ENCODE measurements at places on chromosomes 6 and 20.

GRCh38 chr6:52550870-52551269 is 26.0 kb downstream of the TRAM2 start:
- DNase-seq = no peak

DNA sequence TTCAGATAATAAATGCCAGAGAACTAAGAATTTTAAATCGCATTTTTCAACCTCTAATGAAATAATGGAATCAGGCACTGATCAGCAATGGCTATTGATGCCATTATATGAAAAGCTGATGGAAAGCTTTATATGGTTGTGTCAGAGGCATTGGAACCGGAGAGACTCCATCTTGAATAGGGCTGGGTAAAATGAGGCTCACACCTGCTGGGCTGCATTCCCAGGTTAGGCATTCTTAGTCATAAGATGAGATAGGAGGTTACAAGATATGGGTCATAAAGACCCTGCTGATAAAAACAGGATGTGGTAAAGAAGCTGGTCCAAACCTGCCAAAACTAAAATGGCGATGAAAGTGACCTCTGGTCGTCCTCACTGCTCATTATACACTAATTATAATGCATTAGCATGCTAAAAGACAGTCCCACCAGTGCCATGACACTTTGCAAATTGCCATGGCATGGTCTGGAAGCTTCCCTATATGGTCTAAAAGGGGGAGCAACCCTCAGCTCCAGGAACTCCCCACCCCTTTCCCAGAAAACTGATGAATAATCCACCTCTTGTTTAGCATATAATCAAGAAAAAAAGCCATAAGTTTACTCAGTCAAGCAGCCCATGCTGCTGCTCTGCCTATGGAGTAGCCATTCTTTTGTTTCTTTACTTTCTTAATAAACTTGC is 40.2 kb upstream of the CD83 start:
- no peak for DNase-seq

DNA sequence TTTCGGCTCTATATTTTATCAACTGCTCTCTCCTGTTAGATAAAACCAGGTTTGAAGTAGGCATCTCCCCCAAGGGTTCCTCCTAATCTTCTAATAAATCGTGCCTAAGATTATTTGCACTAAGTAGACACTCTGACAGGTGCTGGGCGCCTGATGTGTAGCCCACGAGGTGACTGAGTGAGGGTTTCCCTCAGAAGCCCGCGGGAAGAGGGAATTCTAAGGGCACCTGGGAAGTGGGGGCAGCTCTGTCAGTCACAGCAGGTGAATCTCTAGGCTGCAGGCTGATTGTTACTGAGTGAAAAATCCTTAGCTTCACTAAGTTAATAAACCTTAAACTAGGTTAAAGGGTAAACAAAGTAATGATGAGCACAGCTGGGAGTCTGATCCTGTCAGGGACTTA is 68.2 kb downstream of the PXDC1 start:
- no peak for DNase-seq

GRCh38 chr6:125814481-125814880 is 23.7 kb downstream of the NCOA7 start:
- no peak for DNase-seq

- DNase-seq = no peak
Observed at GRCh38 chr20:32446301-32447100, 88.4 kb downstream of the ASXL1 start.

GRCh38 chr20:3423126-3423525 is 15.7 kb upstream of the DNAAF9 start:
- DNase-seq = no peak

DNA sequence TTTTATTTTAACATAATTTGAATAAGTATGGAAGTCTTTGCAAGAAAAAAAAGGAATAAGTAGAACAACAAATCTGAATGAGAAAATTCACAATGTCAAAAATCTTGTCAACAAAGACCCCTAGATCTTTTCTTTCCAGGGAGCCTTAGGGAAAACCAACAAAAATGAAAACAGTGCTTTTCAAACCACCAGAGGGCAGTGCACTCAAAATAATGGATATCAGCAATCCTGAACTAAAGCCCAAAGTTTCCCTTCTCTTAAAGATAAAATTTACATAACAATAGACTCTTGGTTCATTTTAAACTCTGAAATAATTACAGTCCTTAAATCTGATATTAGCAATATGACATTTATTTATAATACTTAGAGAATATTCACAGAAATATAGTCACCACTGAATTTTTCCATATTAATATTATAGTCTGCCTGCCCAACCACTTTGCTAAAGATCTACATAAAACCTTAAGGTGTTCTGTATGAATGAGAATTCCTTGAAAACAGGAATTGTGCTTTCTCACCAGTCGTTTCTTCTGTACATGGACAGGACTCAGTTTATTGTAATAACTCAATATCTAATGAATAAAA is 105.3 kb upstream of the BMP5 start:
- DNase-seq = no peak

GRCh38 chr6:35139470-35139869 is 1.7 kb downstream of the TCP11 start:
- DNase-seq = no peak

DNA sequence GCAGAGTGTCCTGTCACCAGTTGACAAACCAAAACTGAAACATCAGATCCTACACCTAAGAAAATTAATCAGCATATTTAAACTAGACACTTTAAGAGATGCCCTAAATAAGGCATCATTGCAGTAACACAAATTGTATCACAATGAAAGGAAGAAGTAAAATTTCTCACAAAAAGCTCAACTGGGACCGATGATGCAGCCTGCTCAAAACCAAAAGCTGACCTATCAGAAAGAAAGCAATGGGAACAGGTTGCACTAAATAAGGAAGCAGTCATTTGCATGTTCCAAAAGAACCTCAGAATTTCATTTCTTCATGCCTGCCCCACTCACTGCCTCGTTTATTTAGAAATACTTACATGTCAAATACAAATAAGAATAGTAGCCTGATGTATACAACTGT is 12.1 kb downstream of the HIVEP2 start:
- DNase-seq = no peak

DNA sequence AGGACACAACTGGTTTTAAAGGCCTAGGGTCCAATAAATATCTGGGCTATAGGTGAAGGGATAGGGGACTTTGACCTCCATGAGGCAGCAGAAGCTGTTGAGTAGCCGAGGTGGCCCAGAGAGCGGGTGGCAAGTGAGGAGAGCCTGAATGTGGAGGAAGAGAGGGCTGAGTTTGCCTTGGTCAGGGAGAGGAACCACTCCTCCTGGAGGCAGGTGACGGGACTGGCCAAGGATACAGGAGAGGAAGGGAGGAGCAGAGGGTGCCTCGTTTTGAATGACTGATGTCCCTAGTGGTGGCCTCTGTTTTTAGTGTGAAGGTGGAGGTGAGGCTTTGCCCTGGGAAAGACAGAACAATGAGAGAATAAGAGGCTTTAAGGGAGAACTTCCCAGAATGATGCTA is 19.1 kb upstream of the AAR2 start:
- no peak for DNase-seq

DNA sequence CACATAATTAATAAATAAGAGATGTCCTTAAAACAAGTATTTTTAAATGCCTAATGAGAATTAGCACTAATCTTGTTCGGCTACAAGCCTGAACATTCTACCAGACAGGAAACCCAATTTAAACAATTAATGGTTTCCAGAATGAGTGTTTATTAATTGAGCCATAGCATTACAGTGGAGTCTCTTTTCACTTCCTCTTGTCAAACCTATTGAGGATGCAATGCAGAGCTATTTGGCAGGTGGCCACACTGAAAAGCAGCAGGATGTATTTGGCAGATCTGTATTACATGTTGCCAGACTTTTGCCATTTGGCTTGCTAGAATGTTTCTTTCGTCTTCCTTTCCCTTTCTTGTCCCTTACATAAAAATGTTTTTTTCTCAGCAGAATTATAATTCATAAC is 475.2 kb upstream of the MARCKS start:
- no peak for DNase-seq

DNA sequence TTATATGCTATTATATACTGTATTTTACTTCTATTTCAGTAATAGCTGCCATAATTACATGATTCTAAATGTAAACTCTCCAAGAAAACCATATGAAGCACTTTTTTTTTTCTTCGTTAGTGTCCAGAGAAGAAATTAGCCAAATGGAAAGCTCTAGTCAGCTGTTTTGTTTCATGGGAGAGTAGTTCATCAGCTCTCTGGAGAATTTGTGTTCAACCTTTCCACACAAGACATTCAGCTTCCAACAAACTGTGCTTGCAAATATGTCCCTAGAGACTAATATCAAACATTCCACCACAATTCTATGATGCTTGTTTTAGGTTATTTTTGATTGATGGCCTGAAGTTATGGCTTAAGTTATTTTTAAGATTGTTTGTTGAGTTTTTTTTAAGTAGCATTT is 19.5 kb downstream of the FHL5 start:
- DNase-seq = no peak

DNA sequence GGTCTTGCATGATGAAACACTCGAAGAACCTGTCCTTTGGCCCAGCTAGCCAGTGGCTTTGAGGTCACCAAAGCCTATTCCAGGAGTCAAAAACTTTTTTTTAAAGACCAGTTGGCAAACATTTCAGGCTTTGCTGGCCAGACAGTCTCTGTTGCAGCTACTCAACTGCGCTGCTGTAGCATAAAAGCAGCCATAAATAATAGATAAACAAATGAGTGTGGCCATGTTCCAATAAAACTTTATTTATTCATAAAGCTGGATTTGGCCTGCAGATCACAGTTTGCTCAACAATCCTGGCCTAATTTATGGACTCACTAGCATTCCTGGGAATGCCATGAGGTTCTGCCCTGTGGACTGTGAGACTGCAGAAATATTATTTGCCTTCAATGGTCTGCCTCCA is 68.8 kb upstream of the LTV1 start:
- DNase-seq = no peak

GRCh38 chr6:12010635-12011275 is 1.4 kb upstream of the HIVEP1 start:
- peak; percentile 19 for DNase-seq

DNA sequence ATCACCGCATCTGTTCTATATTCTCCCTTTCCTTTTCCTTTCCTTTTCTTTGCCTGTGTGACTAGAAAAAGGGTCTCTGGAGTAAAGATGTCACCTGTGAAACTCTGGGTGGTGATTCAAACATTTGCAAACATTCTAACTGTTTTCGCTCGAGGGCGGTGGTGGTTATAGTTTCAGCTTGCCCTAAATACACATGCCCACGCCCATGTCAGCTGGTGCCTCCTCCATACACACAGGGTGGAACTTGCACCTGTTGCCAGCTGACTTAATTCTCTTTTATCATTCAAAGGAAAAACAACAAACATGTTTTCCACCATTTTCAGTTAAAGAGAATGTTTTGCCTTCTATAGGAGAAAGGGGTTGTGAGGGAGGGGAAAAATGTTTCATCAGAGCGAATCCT is 381.9 kb upstream of the ARID1B start:
- no peak for DNase-seq

DNA sequence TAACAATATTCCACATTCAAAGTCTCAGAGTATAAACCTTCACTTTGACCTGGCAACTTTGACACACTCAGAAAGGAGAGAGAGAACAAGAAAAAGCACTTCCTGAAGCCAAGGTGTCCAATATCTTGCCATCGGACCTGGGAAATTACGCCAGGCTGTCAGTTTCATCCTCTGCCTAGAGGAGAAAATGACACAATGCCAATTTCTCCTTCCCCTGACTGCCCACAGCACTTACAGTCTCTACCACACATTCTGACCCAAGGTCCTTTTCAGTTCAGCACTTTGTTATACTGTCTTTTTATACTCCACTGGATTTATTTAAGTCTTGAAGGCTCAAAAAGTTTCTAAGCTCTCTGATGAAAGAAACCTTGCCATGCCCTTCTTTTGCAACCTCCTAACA is 250.4 kb downstream of the GMPR start:
- DNase-seq = no peak

- no peak for DNase-seq
Observed at GRCh38 chr6:43276577-43277305, 21.3 kb upstream of the SLC22A7 start.

DNA sequence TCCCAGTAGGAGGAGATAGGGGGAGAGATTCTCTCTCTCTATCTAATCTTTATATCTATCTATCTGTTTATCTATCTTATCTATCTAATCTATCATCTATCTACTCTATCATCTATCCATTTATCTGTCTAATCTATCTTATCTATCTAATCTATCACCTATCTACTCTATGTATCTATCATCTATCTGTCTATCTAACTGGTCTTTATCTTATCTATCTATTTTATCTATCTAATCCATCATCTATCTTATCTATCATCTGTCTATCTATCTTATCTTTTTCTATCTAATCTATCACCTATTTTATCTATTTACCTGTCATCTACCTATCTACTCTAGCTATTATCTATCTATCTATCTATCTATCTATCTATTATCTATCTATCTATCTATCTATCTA is 109.4 kb downstream of the FNDC1 start:
- no peak for DNase-seq

DNA sequence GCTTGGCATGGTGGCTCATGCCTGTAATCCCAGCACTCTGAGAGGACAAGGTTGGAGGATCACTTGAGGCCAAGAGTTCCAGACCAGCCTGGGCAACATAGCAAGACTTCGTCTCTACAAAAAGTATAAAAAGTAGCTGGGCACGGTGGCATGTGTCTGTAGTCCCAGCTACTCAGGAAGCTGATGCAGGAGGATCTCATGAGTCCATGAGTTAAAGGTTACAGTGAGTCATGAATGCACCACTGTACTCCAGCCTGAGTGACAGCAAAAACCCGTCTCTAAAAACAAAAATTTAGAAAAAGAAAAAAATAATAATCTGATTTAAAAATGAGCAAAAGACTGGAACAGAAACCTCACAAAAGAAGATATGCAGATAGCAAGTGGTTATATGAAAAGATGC is 279.7 kb downstream of the RNGTT start:
- DNase-seq = no peak

GRCh38 chr6:116090251-116090650 is 10.4 kb upstream of the NT5DC1 start:
- DNase-seq = no peak

DNA sequence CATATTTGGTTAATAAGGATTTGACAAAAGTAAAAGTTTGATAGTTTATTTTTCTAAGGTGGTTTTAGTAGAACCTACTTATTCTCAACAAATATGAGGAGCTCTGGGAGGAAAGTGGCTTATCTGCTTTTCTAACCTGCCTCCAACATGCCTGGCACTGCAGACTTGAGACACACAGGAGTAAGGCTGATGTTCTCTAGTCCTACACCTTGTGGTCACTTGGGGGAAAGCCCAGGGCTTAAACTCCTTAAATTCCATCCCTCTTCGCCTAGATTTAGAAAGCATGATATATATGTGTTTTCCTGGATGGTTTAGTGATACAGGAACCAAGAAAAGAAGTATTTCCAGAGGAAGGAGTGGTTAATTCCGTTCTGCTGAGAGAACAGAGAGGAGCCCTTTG is 39.9 kb upstream of the SAMD5 start:
- no peak for DNase-seq

GRCh38 chr20:11205769-11206362 is 532.1 kb upstream of the JAG1 start:
- DNase-seq = no peak

- DNase-seq = no peak
Observed at GRCh38 chr6:11318835-11319813, 86.7 kb upstream of the NEDD9 start.

DNA sequence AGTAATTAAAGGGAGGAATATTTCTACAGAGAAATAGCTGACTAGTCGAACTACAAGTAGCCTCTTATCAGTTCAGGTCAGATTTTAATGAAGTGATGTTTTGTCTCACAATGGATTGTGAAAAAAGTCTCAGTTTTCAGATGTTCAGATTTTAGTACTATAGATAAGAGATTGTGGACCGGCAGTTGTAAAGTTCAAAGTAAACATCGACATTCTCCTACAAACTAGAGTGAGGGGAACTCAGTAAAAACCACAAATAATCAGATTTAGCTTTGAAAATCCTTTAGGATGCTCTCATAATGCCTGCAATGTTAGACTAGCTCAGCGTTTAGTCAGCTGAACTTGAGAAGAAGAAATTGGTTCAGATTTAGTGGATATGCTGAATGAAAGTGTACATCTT is 39.9 kb downstream of the RCAN2 start:
- DNase-seq = no peak

All from stimulated activated CD8-positive, alpha-beta memory T cell treated with anti-CD3 and anti-CD28 coated beads, Interleukin-7, amount 100 ng/mL, for 1 hour (primary cell).